ENCODE measurements at places on chromosomes 1 and 21.

DNA sequence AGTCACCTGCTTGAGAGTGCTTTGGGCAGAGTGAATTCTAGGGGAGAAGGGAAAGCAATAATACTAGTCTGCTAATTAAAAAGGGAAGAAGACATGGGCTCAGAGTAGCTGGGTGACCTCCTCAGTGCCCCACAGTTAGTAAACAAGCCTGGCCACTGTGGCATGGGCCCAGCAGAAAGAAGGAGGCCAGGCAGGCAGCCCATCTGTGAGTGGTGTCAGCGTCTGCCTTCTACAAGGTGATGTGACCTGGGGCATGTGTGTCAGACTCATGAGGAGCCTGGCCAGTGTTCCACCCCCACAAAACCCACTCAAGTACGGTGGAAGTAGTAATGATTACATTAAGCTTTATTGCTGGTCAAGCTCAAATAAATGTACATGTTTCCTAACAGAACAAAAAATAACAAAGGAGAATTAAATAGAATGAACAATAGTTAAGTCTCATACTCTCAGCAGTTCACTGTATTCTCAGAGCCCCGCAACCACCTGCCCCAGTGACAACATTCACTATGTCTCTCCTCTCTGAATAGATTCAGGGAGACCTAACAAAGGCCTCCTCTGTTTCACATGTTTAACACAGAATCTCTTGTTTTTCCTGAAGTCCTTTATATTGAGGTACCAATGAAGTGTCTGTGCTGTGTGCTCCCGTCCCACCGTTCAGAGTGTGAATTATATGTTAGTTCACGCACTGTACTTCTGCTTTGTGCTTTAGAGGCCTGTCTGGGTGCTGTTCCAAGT lies 32.5 kb downstream of the SLC22A15 start:
- no peak for DNase-seq

DNA sequence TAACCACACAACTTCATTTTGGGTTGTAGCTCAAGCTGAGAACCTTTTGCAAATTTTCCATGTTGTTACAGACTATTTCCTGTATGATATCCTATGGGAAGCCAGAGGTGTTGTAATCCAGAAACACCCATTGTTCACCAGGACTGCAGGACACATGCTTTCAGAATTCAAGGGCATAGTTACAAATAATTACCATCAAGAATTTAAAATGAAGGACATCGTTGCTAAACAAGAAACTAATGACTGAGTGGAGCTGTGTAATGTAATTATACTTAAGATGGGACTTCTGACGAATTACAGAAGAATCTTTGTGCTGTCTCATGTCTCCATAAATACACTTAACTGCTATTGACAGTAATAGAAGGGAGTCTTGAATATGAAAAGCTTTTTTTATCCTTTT lies 47.6 kb upstream of the HOOK1 start:
- DNase-seq, result no peak

GRCh38 chr1:33099290-33100118 lies 18.6 kb downstream of the AZIN2 start:
- DNase-seq, result peak; percentile 94

DNA sequence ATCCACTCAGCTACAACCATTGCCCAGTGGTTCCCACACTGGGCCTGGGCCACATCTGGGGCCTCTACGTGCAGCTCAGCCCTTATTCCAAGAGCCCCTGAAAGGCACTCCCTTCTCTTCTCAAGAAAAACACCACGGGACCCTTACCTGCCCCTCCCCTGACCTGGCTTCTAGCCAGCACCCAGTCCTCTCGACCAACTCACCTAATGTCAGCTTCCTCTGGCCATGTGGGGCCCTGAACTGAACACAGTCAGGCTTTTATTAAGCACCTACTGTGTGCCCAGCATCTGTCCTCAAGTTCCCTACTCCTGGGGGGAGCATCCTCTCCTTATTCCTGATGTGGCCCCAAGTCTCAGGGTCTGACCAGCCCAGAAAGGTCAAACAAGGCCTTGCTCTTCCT lies 208.4 kb downstream of the MATN1 start:
- no peak for DNase-seq

DNA sequence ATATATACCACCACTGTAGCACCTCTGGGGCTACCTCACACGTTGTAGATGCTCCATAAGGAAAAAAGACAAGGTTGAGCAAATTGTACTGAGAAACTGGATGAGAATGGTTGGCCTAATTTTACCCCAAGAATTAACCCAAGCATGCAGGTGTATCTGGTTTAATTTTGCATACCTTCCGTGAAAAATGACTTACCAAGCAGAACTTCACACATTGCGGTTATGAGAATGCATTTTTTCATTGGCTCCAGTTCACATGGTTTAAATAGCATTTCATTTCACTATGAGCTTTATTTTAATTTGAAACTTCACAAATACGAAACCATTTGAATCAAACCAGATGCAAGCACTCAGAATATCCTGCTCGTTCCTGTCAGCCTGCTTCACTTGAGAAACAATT lies 512.2 kb downstream of the LTN1 start:
- peak; percentile 63 for DNase-seq

- DNase-seq, result no peak
Measured at GRCh38 chr1:230303822-230304221, 122.3 kb downstream of the PGBD5 start.

- DNase-seq, result no peak
Measured at GRCh38 chr1:217668351-217668940, 37.3 kb downstream of the SPATA17 start.

- DNase-seq, result no peak
Measured at GRCh38 chr1:4836574-4836973, 182.2 kb downstream of the AJAP1 start.

- DNase-seq, result no peak
Measured at GRCh38 chr1:7624791-7625355, 146.2 kb upstream of the VAMP3 start.

DNA sequence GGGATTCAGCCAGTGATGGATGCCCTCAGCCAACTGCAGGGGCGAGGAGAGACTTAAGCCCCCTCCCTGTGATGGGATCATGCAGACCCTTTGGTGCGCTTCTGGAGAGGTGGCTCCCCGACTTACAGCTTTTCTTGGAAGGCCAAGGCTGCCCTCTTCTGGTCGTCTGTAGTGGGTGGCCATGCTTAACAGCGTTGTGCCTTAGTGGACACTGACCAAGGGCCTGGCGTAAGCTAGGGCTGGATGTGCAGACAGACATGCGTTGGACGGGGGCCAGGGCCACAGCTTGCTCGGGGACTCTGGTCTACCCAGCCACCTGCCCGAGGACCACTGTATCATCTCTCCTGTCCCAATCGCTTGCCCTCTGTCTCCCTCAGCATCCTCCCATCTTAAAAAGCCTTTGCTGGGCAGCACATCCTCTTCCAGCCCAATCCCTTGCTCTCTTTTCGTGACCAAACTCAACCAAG lies 5.5 kb downstream of the AZIN2 start:
- peak; percentile 76 for DNase-seq

GRCh38 chr1:226674892-226675714 lies 64.0 kb downstream of the ITPKB start:
- peak; percentile 92 for DNase-seq

DNA sequence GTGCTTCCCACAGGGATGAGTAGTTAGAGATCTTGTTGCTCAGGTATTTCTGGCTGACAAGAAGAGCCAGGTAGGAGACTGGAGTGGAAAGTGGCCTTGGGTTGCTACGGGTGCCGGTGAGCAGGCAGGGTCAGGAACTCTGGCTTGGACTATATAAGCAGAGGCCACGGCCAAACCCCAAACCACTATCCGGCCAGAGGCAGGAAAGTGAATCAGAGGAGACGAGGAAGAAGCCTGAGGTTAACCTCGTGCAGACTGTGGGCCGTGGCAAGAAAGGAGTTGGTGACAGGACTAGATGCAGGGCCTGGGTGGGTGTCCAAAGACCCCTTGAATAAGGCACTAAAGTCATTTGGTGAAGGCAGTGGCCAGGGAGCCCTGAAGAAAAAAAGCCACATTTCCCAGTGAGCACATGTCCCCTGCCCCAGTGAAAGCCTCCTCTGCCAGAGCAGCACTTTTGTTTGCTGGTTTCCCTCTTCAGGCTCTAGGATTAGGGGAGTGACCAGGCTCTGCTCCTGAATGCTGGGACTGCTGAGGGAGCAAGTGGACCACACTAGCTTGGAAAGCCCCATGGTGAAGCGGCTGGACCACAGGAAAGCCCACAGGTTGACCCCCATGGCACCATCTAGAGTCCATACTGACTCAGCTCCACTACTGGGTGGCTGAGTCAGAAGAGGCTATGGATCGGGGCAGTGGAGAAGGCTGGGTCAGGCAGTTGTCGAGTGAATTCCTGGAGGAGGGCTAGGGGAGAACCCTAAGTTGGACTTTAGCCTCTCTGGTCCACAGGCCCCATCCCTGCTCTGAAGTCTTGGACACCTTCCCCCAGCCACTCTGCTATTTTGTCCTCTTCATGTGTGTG lies 23.4 kb downstream of the CSF1 start:
- no peak for DNase-seq

- DNase-seq, result no peak
Measured at GRCh38 chr21:41254090-41254700, 62.4 kb upstream of the FAM3B start.

DNA sequence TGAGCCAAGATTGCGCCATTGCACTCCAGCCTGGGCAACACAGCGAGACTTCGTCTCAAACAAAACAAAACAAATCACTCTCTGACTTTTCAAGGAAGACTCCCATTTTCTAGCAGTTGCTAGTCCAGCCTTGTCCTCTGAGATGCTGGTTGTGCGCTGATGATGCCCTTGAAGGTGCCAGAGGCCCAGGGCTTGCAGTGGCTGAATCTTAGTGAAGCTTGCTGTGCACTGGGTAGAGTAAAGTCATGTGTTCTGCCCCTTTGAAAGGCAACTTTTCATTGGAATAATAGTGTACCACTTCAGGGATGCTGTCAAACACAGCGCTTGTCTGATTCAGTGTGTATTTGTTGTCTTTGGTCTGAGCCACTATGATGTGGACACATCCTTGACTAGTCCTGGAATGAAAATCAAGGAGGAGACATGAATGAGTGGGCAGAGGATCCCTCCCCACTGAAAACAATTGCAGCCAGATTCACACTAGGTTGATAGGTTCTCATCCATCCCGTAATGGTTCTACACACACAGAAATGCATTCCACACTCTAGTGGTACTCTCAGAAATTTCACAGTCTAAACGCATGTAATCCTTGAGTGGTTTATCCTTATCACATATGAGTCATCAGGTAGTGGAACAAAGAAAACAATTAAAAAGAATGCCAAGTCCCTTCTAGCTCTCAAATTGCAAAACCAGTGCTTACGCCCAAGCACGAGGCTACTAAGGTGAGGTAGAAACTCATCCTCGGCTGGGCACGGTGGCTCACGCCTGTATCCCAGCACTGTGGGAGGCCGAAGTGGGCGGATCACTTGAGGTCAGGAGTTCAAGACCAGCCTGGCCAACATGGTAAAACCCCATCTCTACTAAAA lies 17.8 kb upstream of the TDRD10 start:
- DNase-seq, result no peak

GRCh38 chr1:229845410-229846138 lies 219.5 kb downstream of the URB2 start:
- DNase-seq, result no peak

GRCh38 chr1:27885621-27886352 lies 13.4 kb downstream of the THEMIS2 start:
- DNase-seq, result no peak

- no peak for DNase-seq
Measured at GRCh38 chr21:27076025-27076424, 109.1 kb upstream of the ADAMTS5 start.

GRCh38 chr1:234119431-234119830 lies 215.0 kb downstream of the SLC35F3 start:
- DNase-seq, result no peak

- no peak for DNase-seq
Measured at GRCh38 chr1:29673228-29673500, 436.8 kb downstream of the PTPRU start.

GRCh38 chr1:21696931-21697330 lies 27.8 kb upstream of the RAP1GAP start:
- no peak for DNase-seq

DNA sequence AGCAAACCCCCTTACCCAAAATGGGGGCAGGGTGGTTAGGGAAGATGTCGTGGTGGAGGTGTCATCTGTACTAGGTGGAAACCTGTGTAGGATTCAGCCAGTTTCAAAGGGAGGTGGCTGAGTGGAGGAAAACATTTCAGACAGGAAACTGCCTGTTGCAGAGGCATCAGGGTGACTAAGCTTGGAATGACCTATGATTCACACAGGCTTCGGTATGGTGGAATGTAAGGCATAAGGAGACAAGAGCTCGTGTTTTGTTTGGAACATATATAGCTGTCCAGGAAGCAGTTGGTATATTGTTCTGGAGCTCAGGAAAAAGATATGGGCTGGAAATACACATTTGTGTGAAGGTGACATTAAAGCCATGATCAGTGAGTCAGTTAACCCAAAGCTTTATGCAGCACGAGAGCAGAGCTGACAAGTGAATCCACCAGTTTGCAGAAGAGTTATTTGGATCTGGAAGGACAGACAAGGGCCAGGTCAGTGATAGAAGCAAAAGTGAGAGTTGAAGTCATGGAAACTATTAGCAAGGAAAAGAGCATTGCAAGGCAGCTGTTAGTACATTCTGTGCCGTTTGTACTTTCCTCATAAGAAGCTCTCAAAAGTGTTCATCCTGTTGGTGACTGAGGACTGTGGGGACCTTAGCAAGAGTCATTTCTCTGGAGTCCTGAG lies 12.2 kb downstream of the UTP25 start:
- DNase-seq, result no peak

DNA sequence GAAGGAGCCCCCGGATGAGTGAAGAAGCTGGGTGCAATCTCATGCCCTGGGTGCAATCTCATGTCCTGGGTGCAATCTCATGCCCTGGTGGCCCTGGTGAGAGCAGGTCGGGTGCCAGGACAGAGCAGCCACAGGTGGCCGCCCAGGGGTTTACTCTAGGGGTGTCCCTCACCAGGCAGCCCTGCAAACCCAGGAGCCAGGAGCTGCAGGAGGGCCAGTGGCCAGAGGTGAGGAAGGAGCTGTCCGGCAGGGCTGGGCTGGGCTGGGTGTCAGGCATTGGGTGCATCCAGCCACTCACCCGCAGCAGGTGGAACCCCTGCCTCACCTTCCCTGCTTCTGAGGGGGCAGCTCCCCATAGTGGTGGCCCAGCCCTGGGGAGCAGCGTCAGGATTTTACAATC lies 79.2 kb downstream of the PRDM16 start:
- DNase-seq, result no peak

DNA sequence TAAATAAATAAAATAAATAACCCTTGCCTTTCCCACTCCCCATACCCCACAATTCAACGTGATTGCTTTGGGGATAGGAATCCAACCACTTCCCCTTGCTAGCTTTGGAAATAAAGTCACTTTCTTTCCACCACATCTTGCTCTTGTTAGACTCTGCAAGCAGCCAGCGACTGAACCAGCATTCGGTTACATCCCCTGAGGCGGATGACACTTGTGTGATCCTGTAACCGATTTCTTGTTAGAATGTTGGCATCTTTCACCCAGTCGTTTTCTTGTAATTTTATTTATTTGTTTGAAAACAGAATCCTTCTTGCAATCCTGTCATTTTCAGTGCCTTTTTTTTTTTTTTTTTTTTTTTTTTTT lies 1.6 kb upstream of the IFNGR2 start:
- DNase-seq, result no peak

GRCh38 chr1:156391701-156392100 lies 22.7 kb downstream of the RHBG start:
- no peak for DNase-seq

GRCh38 chr21:24785033-24785432 lies 822.2 kb downstream of the MRPL39 start:
- no peak for DNase-seq

GRCh38 chr1:223215026-223215425 lies 72.0 kb upstream of the TLR5 start:
- no peak for DNase-seq
